ENCODE measurements at places on chromosomes 4 and X.

GRCh38 chr4:127425202-127425845 lies 207.4 kb upstream of the INTU start:
- DNase-seq: no peak

GRCh38 chrX:154401045-154401799 lies 3.0 kb downstream of the RPL10 start:
- peak; percentile 35 for DNase-seq

- DNase-seq: peak; percentile 46
These were observed 17.8 kb downstream of the ANXA3 start for GRCh38 chr4:78569306-78569821.

DNA sequence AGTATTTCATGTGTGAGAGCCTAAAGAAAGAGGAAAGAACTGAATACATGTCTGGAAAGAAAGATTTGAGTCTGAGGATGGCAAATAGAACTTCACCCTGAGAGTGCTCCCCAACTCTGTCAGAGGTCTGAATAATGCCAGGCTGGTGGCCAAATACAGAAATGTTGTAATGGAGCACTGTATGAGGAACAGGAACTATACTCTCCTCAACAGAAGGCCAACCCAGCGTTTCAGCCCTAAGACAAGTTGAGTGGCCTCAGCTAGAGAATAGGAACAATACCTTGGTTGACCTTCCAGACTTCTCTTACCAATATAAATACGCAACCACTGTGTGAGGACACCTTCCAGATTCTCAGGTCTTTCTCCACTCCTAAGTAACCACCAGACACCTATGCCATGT lies 94.5 kb upstream of the STIM2 start:
- no peak for DNase-seq

DNA sequence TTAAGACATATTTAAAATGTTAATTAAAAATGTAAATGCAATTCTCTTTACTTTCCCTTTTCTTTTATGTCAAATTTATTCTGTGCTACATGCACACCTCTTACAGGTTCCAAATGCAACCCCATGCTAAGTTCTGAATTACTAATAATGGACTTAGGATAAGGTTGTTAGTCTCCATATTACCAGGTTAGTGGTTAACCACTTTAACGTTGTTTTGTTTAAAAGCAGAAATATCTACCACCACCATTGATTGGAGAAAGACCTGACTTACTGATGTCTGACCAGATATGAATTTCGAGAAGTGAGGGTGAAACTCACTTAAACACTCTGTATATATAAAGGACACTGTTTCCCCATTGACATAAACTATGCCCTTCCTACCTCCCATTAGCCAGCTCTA lies 6.9 kb upstream of the TRPC3 start:
- no peak for DNase-seq

Data from fibroblast of gingiva (primary cell).